ENCODE measurements at places on chromosomes 1 and 21. TPM values are rescaled to one million over a fixed set of nuclear protein-coding genes. Genes with fewer than 3 reads are reported as not detected.

GRCh38 chr21:41488080-41488479 is 19.9 kb downstream of the TMPRSS2 start:
- no peak for DNase-seq

DNA sequence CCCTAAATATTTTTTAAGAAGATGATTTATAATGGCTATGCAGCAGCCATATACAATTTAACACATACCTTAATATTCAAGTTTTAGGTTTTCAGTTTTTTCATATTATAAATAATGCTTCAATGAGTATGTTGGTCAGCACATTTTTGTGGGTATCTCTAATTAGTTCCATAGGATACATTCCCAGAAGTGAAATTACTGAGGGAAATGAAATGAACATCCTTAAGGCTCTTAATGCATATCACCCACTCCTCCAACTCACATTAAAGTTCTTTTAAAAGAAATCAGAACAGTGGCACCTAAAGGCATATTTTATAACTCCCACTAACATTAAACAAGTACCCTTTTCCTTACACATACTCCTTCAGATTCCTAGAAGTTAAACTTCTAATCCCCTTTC is 56.1 kb downstream of the EYA3 start:
- DNase-seq = no peak

- DNase-seq = no peak
These were observed 211.9 kb downstream of the NPHP4 start for GRCh38 chr1:5780324-5780716.

AKT3 gene
- total RNA-seq = 107 TPM

- no peak for DNase-seq
These were observed 324.0 kb upstream of the VAMP3 start for GRCh38 chr1:7447093-7447492.

FCGR3A gene
- total RNA-seq = not detected

GRCh38 chr1:84286071-84286470 is 15.4 kb upstream of the SAMD13 start:
- DNase-seq = no peak

DNA sequence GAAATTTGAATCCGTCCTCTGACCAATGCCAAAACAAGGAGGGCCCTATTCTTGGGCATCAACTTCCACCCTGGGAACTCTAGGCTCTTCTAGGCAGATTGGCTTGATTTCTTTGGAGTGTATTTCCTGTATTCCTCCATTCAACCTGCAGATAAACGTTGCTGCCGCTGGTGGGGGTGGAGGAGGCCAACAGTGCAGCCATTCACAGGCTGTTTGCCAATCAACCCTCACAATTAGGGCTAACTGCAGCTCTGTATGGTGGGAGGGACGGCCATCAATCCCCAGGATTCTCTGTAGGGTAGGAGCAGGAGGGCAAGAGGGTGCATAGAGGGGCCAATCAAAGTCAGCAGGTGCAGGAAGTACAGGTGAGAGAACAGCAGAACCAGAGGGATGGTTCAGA is 273.1 kb upstream of the PROX1 start:
- DNase-seq = no peak

USF1 gene
- 51.5 TPM for total RNA-seq

DNA sequence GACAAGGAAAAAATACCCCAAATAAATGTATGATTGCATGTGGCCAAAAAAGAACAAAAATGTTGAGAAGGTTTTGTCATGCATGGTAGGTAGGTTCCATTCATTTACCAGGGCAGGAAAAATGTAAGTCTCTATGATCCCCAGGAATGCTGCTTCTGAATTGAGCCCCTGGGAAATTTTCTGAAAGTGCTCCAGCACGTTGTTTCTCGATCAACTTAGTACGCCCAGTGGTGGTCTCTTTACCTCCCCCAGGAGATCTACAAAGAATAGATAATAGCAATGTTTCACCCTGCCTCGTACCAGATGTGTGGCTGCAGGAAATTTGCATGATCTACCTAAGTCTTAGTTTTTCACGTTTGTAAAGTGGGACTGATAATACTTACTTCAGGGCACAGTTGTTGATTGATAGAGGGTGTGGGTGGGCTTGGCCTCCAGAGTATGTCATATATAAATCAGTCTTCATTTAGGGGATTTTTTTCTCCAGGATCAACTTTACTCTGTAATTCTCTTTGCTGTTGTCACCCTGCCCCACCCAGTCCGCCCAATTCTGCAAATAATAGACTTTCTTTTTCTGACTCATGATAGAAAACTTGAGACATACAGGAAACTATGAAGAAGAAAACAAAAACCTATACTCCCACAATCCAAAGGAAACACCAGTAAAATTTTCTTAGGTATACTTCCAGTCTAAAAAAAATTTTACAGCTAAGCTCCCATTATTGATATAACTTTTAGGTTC is 462.0 kb upstream of the RUNX1 start:
- no peak for DNase-seq

GRCh38 chr1:13556224-13556764 is 27.3 kb upstream of the PDPN start:
- DNase-seq = no peak

DNA sequence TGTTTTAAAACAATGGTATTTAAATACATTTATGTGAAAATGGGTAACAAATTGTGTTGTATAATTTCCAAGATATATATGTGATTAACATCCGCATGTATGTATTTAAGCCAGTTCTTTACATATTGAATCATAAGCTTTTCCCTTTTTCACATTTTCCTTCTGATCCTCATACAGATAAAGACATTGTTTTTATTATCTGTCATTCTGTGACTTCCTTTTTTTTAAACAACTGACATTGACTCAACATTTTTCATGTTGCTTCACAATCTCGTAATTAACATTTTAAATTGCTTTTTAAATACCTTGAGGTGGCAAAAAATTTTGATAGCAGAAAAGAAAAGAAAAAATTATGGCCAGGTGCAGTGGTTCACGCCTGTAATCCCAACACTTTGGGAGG is 1.4 kb downstream of the STXBP3 start:
- DNase-seq = no peak

ADORA1 gene
- 0.26 TPM for total RNA-seq

- no peak for DNase-seq
These were observed 210.1 kb upstream of the C1orf87 start for GRCh38 chr1:60283690-60284089.

KRTAP19-3 gene
- not detected for total RNA-seq

- DNase-seq = no peak
These were observed 177.7 kb downstream of the C1orf94 start for GRCh38 chr1:34354367-34354766.

FCRL6 gene
- not detected for total RNA-seq

SWT1 gene
- total RNA-seq = 8.3 TPM

TRIM62 gene
- total RNA-seq = 71.8 TPM

ADAR gene
- total RNA-seq = 186 TPM

DNA sequence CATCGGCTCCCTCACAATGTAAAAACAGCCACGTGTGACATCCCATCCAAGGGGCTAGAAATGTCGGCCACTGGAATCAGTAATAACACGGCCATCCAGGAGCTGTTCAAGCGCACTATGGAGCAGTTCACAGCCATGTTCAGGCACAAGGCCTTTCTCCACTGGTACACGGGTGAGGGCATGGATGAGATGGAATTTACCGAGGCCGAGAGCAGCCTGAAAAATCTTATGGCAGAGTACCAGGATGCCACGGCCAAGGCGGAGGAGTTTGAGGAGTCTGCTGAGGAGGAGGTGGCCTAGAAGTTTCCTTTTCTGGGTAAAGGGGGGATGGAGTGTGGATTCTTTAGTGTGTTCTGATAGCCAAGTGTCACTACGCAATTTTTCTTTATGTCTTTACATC is 61.1 kb upstream of the MAP1LC3C start:
- no peak for DNase-seq

GRCh38 chr1:56915960-56916359 is 49.9 kb downstream of the C8B start:
- DNase-seq = no peak

DNA sequence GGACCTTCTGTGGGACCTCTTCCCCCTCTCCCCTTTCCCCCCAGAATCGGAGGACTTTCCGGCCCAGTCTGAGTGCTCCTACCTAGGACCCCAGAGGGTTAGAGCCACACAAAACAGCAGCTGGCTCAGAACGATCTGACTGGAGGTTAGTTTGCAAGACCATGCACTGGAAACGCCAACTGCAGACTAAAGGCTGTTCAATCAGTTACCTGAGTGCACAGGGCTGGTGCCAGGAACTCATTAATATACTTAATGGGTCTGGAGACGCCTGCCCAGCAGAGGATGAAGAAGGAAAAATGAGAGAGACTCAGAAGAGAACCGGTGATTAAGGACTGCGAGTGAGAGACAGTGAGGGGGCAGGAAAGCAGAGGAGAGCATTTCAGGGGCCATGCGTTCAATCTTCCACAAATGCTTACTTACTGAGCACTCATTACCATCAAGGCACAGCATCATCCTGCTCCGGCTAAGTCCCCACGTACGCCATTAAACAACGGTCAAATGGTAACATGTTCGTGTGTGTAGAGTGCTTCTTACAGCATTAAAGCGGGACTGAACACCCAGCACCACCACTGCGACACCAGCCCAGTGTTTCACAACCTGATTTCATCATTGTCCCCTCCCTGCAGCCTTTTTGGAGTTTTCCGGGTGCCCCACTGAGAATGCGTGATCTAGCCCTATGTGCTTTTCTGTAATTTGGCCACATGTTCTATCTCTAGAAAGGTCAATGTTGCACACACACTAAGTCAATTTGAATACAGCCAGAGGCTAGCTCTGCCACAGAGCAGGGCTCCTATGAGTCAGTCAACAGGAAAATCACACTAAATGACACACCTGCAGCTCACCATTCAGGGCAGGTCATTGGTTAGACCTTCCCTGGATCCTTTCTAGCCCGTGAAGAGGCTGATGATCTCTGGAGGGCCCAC is 7.6 kb downstream of the ENO1 start:
- DNase-seq = no peak

- no peak for DNase-seq
These were observed 15.5 kb downstream of the DEGS1 start for GRCh38 chr1:224198572-224198971.

DNA sequence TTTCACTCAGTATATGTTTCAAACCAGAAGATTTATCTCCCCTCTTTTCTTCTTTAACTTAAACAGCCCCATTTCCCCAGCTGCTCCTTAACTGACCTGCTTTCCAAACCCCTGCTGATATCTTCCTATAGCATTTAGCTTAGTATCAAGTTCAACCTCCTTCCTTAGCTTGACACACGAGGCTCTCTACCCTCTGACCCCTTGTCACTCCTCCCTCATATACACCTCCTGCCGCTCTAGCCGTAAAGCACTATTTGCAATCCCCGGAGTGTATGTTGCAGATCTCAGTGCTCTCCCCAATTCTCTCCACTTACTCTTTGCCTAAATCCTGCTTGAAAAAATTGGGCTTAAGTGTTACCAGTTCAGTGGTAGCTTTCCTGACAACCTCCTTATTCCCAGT is 13.7 kb upstream of the AKR1A1 start:
- DNase-seq = no peak

GRCh38 chr1:205041001-205041715 is 1.9 kb upstream of the CNTN2 start:
- DNase-seq = no peak

DNA sequence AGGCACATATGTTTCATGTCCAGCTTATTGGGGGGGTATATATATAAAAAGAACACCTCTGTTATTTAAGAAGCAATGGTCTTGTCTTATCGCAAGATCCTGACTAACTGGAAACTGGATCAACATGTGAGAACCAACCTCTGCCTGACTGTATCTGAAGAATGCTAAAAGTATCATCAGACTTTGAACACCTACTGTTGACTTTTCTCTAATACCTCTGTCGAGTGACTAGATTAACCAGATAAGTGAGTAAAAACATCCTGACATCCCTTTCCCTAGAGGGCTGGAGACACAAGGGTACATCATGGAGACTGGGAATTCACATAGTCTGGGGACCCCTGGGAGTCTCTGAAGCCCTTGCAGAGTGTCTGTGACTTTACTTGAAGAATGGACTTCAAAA is 26.3 kb upstream of the PIGC start:
- no peak for DNase-seq

EDEM3 gene
- total RNA-seq = 34.7 TPM

GCSAML gene
- total RNA-seq = not detected

- no peak for DNase-seq
These were observed 29.6 kb upstream of the ZNF326 start for GRCh38 chr1:89965193-89965768.

Data from osteocyte (in vitro differentiated cells).